ENCODE measurements at places on chromosomes 2 and 18. TPM values are rescaled to one million over a fixed set of nuclear protein-coding genes. Genes with fewer than 3 reads are reported as not detected.

- no peaks in the 10 kb centered on the region for H3K27me3 ChIP-seq
- H3K36me3 ChIP-seq, result no peaks in the 10 kb centered on the region
- DNase-seq, result no peak
- no peak overlapping the region for H3K4me3 ChIP-seq
These were observed 53.4 kb downstream of the FHOD3 start for GRCh38 chr18:36350839-36351469.

DNA sequence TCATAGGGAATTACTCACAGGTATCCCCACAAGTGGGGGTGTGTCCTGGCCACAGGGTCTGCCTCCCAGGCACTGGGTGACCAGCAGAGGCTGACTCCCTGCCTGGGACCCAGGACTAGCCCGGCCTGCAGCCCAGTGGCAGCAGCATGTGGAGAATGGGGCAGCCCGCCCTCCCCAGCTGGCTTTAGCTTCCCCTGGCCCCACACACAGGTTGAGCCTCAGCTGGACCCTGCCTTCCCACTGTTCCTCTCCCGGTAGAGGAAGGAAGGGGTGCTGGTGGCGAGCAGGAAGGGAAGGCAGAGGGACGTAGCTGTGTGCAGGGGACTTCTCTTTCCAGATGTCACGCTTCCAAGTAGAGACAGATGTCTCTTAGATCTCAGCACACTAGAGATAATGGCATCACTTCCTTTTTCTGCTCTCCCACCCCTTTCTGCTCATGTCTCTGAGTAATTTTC is 51.4 kb downstream of the EMILIN2 start:
- no peak overlapping the region for H3K27ac ChIP-seq
- no peaks in the 10 kb centered on the region for H3K27me3 ChIP-seq
- no peak for DNase-seq

Gene MC4R
- not detected for total RNA-seq

- no peaks in the 10 kb centered on the region for H3K36me3 ChIP-seq
- no peak overlapping the region for H3K27ac ChIP-seq
- no peaks in the 10 kb centered on the region for H3K27me3 ChIP-seq
- H3K4me3 ChIP-seq, result no peak overlapping the region
These were observed 32.5 kb upstream of the REG3G start for GRCh38 chr2:78992807-78993517.

Gene CROCC2
- total RNA-seq, result not detected

Gene C18orf54
- total RNA-seq, result 1.6 TPM

- no peaks in the 10 kb centered on the region for H3K36me3 ChIP-seq
- H3K27me3 ChIP-seq, result no peaks in the 10 kb centered on the region
- no peak for DNase-seq
- H3K27ac ChIP-seq, result no peak overlapping the region
- peaks cover 22% of the 10 kb centered on the region for H3K4me1 ChIP-seq
These were observed 2.7 kb upstream of the LRP2 start for GRCh38 chr2:169365029-169365480.

Gene ADCYAP1
- total RNA-seq, result 1.3 TPM

- H3K4me3 ChIP-seq, result no peak overlapping the region
- no peak for DNase-seq
- H3K4me1 ChIP-seq, result no peaks in the 10 kb centered on the region
- H3K27ac ChIP-seq, result no peak overlapping the region
- no peaks in the 10 kb centered on the region for H3K36me3 ChIP-seq
These were observed 103.6 kb downstream of the CDK15 start for GRCh38 chr2:201909961-201910361.

Gene CIDEA
- total RNA-seq, result not detected

DNA sequence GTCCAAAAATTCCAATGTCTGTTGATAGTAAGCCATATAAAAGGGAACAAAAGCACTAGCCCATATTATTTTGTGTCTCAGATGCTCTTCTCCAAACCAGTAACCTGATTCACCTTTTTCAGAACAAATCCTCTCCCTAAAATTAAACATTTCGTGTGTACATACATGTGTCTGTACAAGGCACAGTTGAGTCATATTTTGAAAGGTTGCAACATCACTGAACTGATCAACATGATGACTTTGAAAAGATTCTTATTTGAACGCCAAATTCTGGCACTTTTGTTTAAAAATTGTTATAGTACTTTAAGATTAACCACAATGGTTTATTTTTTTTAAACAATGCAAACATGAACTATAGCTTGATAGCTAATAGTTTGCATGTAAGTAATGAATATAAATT is 102.5 kb downstream of the RIT2 start:
- no peak overlapping the region for H3K4me3 ChIP-seq
- H3K27ac ChIP-seq, result no peak overlapping the region
- DNase-seq, result no peak
- no peaks in the 10 kb centered on the region for H3K27me3 ChIP-seq
- no peaks in the 10 kb centered on the region for H3K4me1 ChIP-seq

DNA sequence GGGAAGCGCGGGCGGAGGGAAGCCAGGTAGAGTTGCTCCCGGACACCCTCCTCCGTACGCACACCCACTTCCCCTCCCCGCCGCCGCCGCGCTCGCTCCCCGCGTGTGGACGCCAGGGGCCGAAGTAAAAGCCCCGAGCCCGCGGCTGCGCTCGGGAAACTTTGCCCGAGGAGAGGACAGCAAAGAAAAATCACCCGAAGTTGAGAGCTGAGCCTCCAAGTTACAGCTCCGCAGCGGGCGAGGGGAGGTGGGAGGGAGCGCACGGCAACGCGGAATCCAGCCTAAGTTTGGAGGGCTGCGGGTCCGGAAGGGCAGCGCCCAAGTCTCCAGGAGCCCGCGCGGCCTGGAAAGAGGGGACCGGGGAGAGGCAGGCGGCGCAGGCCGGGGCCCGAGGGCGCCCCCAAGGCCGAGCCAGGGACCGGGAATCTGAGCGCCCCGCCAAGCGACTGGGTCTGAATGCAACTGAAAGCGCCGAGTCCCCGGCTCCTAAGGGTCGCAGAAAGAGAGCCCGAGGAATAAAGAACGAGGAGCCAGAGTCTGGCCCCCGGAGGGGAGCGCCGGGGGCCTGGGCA is 706 bp upstream of the BCL11A start:
- peak overlapping the region; percentile 93 for H3K4me3 ChIP-seq
- no peak overlapping the region for H3K27ac ChIP-seq
- peaks cover 64% of the 10 kb centered on the region for H3K4me1 ChIP-seq
- H3K36me3 ChIP-seq, result no peaks in the 10 kb centered on the region
- peaks cover 8% of the 10 kb centered on the region for H3K27me3 ChIP-seq

GRCh38 chr2:133599211-133599803 is 31.0 kb upstream of the NCKAP5 start:
- no peaks in the 10 kb centered on the region for H3K36me3 ChIP-seq
- no peaks in the 10 kb centered on the region for H3K27me3 ChIP-seq
- H3K4me3 ChIP-seq, result no peak overlapping the region
- no peak for DNase-seq
- H3K27ac ChIP-seq, result no peak overlapping the region
- H3K4me1 ChIP-seq, result no peaks in the 10 kb centered on the region

DNA sequence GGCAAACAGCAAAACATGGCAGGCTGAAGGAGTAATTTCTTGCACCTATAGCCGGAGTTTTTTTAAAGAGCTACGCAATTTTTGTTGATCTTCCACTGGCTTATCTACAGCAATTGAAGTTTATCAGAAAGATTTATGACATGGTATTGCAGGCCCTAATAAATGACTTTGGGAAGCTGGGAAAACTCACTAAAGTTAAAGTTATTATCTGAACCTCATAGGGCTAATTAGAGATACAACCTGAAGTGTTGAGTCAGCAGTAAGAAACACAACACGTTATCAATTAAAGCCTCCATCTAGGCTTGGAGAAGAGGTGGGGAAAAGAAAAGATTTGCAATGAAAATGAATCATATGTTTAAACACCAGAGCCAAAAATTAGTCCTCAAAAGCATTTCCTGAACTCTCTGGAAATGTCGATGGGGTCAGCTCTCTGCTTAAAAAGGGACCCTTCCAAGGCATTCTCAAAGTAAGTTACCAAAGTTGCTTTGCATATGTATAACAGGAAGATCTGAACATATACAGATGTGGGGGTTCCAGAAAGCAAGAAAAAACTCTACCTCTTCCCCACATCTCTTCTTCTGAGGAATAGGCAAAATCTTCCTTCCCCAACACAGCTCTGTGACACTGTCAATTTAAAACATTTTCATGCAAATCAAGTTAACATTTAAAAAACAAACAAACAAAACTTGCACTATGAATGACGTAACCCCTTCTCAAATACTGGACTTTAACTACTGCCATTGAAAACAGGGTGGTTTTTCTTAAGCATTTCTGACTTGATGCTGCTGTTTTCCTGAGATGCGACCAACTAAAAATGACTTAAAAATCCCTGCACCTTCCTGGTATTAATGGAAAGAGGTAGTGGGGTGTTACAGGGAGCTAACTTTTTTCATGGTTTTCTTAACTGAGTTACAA is 915.6 kb downstream of the NRXN1 start:
- no peak overlapping the region for H3K4me3 ChIP-seq
- H3K27ac ChIP-seq, result no peak overlapping the region
- DNase-seq, result no peak
- H3K4me1 ChIP-seq, result peaks cover 2% of the 10 kb centered on the region
- H3K27me3 ChIP-seq, result no peaks in the 10 kb centered on the region
- H3K36me3 ChIP-seq, result no peaks in the 10 kb centered on the region

- no peaks in the 10 kb centered on the region for H3K36me3 ChIP-seq
- H3K27me3 ChIP-seq, result no peaks in the 10 kb centered on the region
- no peak overlapping the region for H3K4me3 ChIP-seq
These were observed 404.0 kb downstream of the TMEM182 start for GRCh38 chr2:103165836-103166235.

DNA sequence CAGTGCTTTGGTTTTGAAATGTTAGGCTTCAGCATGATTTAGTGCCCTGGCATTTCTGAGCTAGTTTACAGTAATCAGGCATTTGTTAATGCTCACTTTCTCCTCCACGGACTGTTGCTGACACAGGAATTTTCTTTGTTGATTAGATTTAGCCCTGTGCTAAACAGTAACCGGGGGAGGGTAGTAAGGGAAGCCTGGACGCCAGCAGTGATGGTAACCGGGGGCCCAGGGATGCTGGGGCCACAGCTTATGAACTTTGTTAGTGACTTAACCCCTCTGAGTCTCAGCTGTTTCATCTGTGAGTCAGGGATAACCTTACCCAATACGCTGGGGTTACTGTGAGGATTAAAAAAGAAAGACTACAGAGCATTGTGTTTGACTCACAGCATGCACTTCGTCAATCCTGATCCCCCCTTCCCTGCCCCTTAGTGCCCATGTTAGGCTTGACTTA is 33.5 kb downstream of the KLHL29 start:
- no peak overlapping the region for H3K27ac ChIP-seq
- no peaks in the 10 kb centered on the region for H3K27me3 ChIP-seq
- H3K36me3 ChIP-seq, result no peaks in the 10 kb centered on the region
- DNase-seq, result no peak

GRCh38 chr2:210269148-210269547 is 43.9 kb upstream of the ACADL start:
- no peaks in the 10 kb centered on the region for H3K36me3 ChIP-seq
- no peaks in the 10 kb centered on the region for H3K27me3 ChIP-seq
- no peak overlapping the region for H3K27ac ChIP-seq
- H3K4me1 ChIP-seq, result no peaks in the 10 kb centered on the region
- no peak for DNase-seq
- no peak overlapping the region for H3K4me3 ChIP-seq

DNA sequence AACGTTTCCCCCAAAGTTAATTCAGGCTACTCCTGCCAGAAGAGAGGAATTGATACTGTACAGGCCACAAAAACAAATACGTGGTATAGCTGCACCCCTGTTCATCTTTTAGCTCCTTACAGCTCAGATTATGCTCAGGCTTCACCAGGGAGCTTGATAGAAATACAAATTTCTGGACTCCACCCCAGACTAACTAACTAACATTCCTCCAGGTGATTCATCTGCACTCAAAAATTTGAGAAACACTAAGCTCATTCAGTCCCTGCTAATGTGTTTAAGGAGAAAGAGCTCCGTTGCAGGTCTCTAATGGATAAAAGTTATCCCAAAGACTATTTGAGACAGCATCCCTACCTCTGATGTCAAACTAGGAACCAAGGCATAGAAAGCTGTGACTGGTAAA is 36.8 kb upstream of the UNC80 start:
- no peaks in the 10 kb centered on the region for H3K27me3 ChIP-seq
- no peaks in the 10 kb centered on the region for H3K36me3 ChIP-seq
- no peak for DNase-seq
- no peak overlapping the region for H3K27ac ChIP-seq
- no peak overlapping the region for H3K4me3 ChIP-seq

GRCh38 chr18:13222856-13223281 is 4.3 kb downstream of the LDLRAD4 start:
- DNase-seq, result no peak
- H3K4me3 ChIP-seq, result peak overlapping the region; percentile 92
- H3K27me3 ChIP-seq, result no peaks in the 10 kb centered on the region
- H3K4me1 ChIP-seq, result peaks cover 31% of the 10 kb centered on the region

DNA sequence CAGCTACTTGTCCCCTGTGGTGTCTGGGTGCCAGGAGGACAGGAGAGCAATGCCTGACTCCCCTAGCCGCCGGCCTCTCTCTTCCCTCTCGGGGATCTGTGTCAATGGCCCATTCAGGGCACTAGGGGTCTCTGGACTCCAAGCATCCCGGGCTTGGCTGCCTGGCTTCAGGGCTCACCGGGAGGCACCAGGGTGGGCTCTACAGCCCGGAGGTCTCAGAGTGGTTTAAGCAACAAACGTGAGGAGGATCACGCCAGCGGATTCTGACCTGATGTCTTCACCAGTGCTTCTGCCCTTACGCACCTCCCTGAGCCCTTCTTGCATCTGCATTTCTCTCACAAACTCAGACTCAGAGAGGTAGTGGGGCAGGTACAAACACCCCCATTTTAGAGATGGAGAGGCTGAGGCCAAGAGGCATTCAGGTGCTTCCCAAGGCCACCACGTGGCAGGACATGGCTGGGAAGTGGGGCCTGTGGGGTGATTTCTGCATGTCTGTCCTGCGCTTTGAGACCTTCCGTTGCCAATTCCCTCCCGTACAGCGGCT is 243.0 kb downstream of the CELF4 start:
- DNase-seq, result no peak
- no peak overlapping the region for H3K27ac ChIP-seq
- H3K27me3 ChIP-seq, result no peaks in the 10 kb centered on the region
- no peaks in the 10 kb centered on the region for H3K36me3 ChIP-seq
- no peaks in the 10 kb centered on the region for H3K4me1 ChIP-seq

DNA sequence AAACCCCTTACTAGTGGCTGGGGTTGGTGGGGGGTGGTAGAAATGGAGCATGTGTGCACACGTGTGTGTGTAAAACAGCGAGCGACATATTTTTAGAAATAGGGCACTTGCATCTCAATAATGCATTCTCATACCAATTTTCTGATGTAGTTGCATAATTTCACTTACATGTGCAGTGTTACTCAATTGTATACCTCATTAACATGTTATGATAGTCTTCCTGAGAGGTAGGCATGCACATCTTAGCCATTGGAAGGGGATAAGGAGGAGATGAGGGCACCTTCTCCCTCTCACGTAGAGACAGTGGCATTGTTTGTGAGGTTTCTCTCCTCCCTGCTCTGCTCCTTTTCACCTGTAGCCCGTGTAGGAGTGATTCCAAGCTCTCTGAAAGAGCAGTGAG is 44.6 kb upstream of the RND3 start:
- no peaks in the 10 kb centered on the region for H3K27me3 ChIP-seq
- DNase-seq, result no peak
- no peaks in the 10 kb centered on the region for H3K4me1 ChIP-seq
- no peaks in the 10 kb centered on the region for H3K36me3 ChIP-seq
- H3K27ac ChIP-seq, result no peak overlapping the region

DNA sequence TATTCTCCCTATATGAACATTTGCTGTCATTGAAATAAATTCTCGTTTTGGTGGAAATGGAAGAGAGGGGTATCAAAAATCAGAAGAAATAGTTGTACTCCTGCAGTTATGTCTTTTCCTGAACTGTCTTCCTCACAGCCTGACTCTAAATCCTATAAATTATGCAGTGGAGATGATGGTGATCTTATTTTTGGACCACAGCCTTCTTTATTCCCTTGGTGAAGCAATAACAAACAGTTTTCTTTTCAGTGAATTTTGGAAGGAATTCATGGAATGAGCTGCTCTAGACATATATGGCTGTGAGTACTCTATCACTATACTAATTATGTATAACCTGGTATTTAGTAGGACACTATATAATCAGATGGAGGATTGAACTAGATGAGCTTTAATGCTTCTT is 1.7 kb upstream of the SLC25A12 start:
- H3K36me3 ChIP-seq, result no peaks in the 10 kb centered on the region

Data from thoracic aorta (tissue), 2 donors.